ENCODE measurements at places on chromosomes 4 and X.

GRCh38 chr4:103144926-103145325 lies 45.3 kb upstream of the BDH2 start:
- DNase-seq = no peak

GRCh38 chr4:7052923-7053715 lies 9.9 kb downstream of the TADA2B start:
- DNase-seq = no peak

DNA sequence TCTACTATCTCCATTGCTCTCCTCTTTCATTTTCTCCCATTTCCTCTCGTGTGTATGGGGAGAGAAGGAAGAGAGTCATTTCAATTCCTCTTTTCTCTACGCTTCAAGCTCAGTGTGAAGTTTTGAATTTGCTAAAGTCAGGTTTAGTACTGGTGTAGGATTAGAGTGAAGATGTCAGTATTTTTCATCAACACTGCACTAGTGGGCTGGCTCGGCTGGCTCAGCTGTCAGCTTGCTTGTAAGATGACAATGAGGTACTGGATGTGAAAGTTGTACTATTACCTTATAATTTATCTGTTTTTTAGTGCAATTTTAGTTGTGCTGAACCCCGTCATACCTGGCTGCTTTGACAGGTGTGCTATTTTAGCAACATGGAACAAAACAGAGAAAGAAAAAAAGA lies 2.1 kb upstream of the SH2D1A start:
- DNase-seq = no peak

GRCh38 chr4:141131723-141132071 lies 1.6 kb downstream of the RNF150 start:
- no peak for DNase-seq

DNA sequence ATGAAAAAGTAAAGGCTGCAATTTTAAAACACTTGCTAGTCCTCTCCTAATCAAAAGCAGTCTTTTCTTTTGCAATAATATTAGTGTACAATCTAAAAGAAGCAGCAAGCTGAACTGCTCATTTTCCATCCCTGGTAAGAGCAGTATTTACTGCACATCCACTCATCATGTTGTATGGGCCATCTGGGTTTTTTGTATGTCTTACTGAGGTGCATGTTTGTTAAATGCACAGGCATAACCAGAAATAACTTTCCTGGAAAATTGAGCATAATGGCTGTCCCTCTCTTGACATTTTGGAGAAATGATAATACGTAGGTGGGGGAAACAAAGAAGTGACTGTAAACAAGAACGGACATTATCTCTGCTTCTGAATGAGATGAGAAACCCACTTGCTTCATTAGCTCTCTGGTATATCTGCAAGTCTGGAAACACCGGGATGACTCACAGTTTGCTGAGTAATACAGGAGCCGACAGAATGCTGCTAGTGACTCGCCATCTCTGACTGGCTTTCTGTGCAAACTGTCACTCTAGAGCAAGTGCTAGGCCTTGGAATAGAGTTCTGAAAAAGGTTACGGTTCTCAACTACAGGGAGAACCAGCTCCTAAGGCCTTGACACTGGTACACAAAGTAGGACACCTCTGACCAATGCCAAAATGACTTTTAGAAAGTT lies 85.7 kb upstream of the MTM1 start:
- peak; percentile 16 for DNase-seq

- no peak for DNase-seq
These were observed 18.1 kb downstream of the CCNQ start for GRCh38 chrX:153580700-153581386.

GRCh38 chr4:78439328-78439727 lies 112.2 kb upstream of the ANXA3 start:
- no peak for DNase-seq

DNA sequence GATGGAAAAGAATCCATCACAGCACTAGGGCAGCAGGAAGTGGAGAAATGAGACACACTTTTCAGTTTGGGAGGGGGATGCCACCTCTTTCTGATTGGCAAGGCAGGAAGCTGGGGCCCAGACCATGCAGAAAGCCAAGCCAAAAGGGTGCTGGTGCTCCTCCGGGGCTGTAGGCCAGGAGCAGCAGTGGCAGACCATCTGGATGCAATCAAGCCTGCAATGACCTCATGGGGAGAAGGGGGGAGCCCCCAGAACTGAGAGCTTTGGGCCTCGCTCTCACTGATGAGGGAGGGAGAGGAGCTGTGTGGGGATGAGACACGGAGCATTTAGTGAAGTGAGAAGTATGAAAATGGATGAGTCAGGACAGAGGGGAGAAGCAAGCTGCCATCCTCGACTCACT lies 141.3 kb upstream of the NALF2 start:
- DNase-seq = no peak

- DNase-seq = no peak
These were observed 4.9 kb downstream of the CXCL2 start for GRCh38 chr4:74093981-74094623.

GRCh38 chr4:10743357-10743756 lies 58.8 kb upstream of the CLNK start:
- DNase-seq = no peak

DNA sequence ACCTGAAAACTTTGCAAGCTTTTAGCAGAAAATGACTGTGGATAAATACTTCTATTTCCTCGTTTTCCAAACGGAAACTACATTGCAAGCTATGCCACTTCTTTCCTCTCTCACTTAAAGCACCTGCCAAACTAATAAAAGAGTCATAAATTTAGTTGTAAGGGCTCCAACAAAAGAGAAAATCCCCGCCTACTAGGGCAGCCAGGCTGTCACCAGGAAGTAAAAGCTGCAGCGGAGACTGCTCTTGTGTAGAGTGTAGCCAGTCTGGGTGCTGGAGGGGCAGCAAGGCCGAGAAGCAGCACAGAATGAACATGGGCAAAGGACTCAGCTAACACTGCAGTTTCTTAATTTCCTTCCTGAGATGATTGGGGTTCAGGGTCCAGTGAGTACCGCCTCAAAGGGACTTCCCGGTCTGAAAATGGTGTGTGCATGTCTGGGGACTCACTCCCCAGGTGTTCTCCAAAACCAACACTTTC lies 89.3 kb upstream of the MAML3 start:
- no peak for DNase-seq

DNA sequence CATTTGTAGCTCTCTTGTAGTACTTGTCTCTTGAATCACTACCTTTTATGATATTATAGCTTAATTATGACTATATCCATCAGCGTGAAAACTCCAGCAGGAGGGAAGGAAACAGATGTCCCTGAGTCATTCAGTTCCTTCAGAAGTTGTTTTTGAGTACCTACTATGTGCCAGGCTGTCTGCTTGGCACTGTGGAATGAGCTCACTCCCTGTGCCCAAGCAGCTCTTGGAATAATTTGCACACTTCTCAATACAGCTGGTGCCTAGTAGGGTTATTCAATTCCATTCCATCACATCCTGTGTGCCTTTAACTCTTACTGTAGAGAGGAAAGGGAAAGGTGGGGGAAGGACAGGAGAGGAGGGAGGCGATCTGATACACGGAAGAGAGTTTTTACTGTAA lies 77.1 kb downstream of the NFKB1 start:
- no peak for DNase-seq

GRCh38 chr4:8294775-8295174 lies 25.2 kb downstream of the HTRA3 start:
- DNase-seq = no peak

- no peak for DNase-seq
These were observed 90.3 kb downstream of the JAKMIP1 start for GRCh38 chr4:6109842-6110560.

- no peak for DNase-seq
These were observed 85.7 kb downstream of the DIAPH2 start for GRCh38 chrX:96770315-96770714.

DNA sequence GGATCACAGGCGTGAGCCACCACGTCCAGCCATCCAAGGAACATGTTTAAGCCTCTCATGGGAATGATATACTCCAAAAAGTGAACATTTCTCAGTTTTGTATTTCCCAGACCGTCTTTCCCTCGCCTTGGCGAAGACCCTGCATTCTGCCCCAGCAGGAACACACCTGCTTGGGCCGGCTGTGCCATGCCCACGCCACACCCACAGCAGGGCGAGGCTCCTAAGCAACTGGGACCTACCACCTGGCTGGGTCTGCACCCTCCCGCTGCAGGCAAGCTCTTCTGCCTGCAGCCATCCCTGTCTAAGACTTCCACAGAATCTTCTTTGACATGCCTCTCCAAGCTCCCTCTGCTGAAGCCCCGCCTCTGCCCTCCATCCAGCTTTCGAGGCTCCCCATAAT lies 3.6 kb downstream of the CCNQ start:
- no peak for DNase-seq

DNA sequence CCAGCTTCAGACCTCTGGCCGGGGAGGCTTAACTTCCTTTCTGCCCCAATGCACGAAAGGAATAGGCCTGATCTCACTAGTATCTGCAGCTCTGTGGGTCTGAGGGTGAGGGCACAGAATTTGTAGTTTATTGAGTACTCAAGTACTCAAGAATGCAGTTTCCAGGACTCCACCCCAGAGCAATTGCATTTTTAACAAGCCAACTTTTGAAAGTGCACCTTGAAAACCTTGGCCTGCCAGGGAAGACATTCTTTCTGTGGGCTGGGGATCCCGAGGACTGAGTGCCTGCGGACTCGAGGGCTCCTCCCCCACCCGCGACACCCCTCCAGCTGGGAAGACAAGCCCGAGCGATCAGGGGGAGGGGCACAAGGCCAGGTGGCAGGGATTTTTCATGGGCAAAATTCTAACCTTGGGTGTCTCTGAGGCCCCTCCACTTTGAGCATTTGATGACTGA lies 22.4 kb downstream of the RS1 start:
- no peak for DNase-seq

- no peak for DNase-seq
These were observed 13.8 kb downstream of the RNF4 start for GRCh38 chr4:2482693-2483092.

- no peak for DNase-seq
These were observed 1485.5 kb downstream of the TECRL start for GRCh38 chr4:62923783-62924182.

GRCh38 chr4:26325191-26325590 lies 4.4 kb downstream of the RBPJ start:
- DNase-seq = no peak

- no peak for DNase-seq
These were observed 1.6 kb downstream of the GRIA3 start for GRCh38 chrX:123185721-123186120.

DNA sequence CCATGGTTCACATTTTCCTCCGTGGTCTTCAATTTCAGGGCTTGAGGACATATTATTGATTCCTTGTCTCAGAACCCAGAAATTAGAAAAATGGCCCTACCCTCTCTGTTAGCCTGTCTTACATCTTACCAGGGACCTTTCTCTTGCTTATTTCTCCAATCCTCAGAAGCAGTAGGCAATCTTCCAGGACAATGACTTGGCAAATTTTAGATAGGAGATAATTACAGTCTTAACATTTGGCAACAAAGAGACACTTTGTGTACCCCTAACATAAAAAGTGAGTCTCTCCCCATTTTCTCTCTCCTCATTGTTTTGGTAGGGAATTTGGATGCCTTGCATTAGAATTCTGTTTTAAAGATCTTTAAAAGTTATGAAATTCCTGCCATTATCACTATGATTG lies 778.1 kb upstream of the SLIT2 start:
- DNase-seq = no peak

DNA sequence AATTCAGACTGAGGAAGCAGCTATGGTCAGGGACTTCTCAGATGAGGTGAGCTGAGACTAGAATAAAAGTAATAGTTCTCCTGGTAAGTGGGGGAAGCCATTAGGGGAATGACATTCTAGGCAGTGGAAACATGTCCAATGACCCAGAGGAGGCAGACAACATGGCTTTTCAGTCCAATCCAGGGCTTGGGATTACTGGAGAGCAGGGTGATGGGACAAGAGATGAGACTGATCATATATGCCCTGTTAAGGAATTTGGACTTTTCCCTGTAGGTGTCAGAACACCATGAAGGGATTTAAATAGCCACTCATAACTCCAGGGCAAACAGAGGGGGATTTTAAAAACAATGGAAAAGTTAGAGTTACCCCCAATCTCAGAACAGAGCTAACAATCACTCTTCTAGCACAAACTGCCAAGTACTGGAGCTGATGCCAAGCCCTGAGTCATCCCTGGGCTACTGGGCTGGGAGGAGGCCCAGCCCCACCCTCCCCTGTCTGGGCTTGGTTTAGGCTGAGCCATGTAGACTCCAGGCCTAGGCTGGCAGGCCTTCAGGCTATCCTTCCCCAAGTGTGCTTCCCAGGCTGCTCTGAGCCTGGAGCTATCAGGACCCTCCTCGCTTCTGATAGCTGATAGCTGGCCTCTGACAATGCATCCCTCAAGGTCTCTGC lies 22.7 kb upstream of the MSN start:
- peak; percentile 80 for DNase-seq

DNA sequence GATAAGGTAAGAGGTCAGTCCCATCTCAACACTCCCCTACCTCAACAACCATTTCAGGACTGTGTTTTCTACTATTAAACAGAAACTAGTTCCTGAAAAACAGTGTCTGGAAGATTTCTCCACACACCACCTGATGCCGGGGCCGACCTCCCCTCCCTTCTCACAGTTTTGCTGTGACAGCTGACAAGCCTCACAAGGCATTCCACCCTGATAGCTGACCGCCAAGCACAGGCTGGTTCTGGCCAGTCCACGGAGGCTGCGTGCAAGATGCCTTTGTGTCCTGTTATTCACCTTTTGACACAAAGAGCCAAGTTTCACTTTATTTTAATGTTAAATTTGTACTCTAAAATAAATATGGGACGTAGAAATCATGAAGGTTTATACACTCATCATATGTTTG lies 758.6 kb downstream of the PDHA2 start:
- no peak for DNase-seq

DNA sequence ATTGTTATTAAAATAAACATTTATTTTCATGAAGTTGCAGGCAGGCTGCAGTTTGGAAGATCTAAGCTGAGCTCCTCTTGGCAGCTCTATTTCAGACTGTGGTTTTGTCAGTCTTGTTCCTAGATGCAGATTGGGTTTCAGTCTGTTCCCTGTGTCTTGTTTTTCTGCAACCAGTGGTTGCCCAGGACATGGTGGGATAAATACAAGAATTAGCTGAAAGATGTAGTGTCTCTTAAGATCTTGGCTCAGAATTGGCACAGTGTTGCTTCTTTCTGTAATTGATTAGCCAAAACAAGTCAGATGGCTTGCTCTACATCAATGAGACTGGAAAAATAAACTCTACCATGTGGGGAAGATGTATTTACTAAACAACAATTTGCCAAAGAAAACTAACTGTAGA lies 283.0 kb upstream of the BOD1L1 start:
- DNase-seq = no peak

- DNase-seq = no peak
These were observed 32.8 kb upstream of the EIF4E start for GRCh38 chr4:98961770-98962169.

GRCh38 chr4:136301749-136302495 lies 1230.4 kb downstream of the PCDH18 start:
- DNase-seq = no peak

DNA sequence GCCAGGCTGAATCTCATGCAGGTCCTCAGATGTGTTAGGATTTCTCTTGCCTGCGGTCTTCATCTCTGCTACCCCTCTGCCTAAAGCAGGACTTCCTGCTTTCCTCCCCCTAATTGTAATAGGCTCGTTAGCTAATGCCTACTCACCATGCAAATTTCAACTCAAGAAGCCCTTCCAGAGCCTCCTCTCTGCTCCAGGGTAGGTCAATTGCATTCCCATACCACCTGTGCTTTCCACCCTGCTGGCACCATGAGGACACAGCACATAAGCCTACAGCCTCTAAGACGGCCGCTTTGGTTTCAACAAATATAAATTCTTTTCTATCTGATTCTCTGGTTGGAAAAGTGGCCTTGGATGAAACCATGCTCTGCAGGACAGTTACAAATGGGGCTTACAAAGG lies 93.9 kb downstream of the QDPR start:
- no peak for DNase-seq

GRCh38 chrX:139889760-139890159 lies 43.1 kb downstream of the ATP11C start:
- DNase-seq = no peak

Measured in lower leg skin (tissue), 4 donors.